ENCODE measurements at places on chromosomes 2 and 18.

DNA sequence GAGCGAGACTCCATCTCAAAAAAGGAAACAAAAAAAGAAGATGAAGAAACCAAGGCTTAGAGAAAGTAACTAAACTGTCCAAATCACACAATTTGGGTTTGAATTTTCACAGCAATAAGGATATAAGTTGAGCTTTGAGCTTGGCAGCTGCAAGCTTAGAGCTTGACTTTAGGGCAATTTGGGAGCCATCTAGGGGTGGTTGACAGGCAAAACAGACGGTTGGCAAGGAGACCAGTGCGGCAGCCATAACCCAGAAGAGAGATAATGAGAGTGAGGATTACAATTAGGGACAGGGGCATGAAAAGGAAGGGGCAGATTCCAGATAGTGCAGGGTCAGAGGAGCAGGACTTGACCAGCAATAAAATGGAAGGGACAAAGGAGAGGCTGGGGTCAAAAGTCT is 382.2 kb upstream of the HNRNPA3 start:
- DNase-seq: no peak

DNA sequence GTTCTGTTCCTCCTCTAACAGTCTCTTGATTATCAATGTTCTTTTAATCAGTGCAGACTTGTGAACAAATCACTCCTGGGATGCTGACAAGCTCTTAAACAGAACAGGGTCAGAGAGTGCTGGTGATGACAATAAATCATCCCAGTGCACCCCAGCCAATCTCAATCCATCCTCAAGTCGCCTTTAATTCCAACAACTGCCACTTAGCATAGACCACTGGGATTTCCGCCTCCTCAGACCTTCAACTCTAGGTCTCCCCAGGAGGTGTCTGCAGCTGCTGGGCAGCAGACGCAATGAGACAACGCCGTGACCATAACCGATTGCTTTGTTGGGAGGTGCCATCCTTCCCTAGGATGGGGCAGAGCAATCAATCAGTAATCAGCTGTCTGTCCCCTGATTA is 184.2 kb upstream of the ACAA2 start:
- no peak for DNase-seq

- no peak for DNase-seq
Measured at GRCh38 chr2:51290725-51291124, 258.8 kb upstream of the NRXN1 start.

DNA sequence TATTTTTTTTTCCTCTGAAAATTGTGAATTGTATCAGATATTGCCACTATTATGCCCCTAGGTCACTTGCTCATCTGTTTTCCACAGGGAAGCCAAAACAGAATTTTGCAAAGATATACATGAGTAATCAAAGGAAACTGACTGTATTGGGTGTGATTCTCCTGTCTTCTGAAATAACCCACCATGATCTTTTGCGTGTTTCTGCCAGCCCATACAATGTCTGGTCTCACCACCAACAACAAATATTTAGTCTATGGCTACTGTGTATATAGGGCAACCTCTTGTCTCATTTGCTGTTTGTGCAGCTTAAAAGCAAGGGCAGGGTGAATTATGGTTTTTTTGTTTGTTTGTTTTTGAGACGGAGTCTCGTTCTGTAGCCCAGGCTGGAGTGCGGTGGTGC is 26.5 kb downstream of the EPAS1 start:
- DNase-seq: no peak

GRCh38 chr2:160156100-160156499 is 44.0 kb downstream of the ITGB6 start:
- DNase-seq: no peak

DNA sequence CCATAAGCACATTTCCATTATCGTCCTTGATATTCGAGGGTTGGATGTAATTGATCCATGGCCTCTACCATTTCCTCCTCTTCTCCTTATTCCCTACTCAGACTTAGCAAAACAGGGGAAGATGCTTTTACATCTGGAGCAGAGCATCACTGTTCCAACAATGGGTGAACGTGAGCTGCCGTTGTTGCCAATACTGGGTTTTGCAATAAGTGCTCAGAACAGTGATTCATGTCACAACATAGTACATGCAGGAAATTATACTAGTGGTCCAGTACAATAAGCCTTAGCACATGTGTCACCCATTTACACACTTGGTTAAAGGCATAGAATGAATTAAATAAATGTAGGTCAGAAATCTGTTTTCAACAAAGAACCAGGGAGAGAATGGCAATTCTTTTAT is 112.4 kb downstream of the DCC start:
- no peak for DNase-seq
